Stimulated activated CD8-positive, alpha-beta memory T cell treated with anti-CD3 and anti-CD28 coated beads, Interleukin-7, amount 100 ng/mL, for 1 hour (primary cell): ENCODE measurements at places on chromosomes 4 and X.

GRCh38 chrX:149867488-149867887, 13.5 kb upstream of the MAGEA8 start:
- no peak for DNase-seq

GRCh38 chr4:6469144-6469543, 3.3 kb downstream of the PPP2R2C start:
- DNase-seq, result no peak

DNA sequence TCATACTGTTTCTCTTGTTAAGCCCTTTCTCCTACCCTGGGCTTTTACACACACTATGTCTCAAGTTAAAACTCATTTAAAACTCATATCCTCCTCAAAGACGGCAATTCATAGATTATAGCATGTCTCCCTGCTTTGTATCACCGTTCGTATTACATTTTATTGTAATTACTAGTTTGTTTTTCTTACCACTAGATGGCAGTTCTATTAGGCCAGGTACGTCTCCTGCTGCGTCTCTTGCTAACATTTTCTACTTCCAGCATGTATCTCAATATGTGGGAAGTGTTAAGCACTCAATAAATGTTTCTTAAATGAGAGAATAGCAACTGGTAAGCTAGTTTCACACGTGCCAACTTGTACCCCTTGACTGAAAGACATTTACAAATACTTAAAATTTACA, 450.3 kb upstream of the PCDH7 start:
- DNase-seq, result no peak

DNA sequence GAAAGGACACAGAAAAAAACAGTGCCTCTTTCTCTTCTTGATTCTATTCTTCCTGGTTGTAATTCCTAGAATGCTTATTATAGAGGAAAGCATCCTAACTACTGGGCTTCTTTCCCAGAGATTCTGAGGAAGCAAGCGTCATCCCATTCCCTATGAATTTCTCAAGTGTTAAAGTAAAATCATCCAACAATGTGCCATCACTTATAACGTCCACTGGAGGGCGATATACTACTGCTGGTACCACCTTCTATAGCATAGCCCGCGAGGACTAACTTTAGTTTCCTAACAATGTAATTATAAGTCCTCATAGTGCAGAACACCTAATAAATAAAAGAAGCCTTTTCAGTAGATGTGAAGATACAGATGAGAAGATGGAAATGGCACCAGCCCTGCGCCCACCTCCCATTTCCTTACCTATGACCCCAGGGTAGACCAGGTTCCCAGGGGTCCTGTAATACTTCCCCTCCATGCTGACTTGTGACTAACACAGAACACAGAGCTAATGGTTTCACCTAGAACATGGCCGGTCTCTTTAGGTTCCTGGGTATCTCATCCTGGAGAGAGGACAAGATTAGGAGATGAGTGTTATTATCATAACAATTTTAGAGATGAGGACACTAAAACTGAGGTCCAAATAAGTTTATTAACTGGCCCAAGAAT, 4.2 kb downstream of the CENPVL3 start:
- DNase-seq, result no peak

DNA sequence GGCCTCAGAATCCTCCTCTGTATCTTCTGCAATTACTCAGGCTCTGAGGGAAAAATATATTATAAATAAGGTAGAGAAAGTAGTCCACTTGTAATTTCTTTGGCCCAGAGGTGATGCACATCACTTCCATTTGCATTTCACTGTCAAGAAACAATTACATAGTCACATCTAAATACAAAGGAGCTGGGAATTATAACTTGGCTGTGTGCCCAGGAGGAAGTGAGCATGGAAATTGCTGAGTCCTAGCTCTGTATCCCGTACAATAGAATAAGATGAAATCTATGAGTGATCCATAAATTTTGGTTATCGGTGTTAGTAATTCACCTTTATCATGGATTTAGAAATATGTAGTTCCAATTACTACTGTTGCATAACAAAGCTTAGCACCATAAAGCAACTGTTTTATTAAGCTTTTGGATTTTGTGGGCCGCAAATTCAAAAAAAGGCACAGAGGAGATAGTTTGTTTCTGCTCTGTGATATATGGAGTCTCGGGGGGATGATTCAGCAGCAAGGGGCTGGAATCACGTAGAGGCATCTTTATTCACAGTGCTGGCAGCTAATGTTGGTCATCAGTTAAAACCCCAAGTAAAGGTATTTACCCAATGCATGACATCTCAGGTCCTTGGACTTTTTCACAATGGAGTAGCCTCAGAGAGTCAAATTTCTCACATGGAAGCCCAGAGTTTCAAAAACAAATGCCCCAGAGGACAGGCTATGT, 241.4 kb upstream of the GALNT7 start:
- DNase-seq, result no peak

- DNase-seq, result no peak
These were observed 382.9 kb downstream of the INPP4B start for GRCh38 chr4:142463206-142463605.

DNA sequence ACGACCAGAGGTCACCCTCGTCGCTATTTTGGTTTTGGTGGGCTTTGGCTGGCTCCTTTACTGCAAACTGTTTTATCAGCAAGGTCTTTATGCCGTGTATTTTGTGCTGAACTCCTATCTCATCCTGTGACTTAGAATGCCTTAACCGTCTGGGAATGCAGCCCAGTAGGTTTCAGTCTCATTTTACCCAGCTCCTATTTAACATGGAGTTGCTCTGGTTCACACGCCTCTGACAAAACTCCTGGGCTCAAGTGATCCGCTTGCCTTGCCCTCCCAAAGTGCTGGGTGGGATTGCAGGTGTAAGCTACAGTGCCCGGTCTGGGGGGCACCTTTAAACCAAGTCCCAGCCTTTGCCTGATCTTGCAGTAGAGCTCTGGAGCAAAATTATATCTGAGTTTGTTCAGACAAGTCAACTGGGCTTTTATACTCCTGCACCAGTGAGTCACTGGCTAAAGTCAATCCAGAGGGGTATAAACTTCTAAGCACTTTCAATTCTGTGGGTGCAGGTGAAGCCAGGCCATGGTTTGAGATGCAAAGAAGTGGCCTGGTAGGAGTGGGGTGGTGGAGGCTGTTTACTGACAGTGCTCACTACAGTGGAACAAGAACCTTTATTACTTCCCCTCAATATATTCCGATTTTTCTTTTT, 50.2 kb downstream of the MGST2 start:
- DNase-seq, result no peak

DNA sequence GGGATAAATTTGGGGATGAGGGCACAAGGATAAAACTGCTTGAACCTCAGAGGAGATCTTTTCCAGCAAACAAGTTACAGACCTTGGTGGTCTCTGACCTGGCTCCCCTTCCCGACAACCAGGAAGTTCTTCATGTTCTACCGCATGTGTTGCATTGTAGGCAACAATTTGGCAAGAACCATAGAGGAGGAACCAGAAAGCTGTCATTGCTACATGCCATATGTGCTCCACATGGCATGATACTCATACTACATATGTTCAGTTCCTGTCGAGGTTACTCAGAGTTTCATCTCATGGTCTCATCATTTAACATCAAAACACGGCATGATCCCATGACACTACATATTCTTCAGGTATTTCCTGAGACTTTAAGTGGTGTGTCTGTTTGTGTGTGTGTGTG, 235.9 kb downstream of the OR13H1 start:
- no peak for DNase-seq

DNA sequence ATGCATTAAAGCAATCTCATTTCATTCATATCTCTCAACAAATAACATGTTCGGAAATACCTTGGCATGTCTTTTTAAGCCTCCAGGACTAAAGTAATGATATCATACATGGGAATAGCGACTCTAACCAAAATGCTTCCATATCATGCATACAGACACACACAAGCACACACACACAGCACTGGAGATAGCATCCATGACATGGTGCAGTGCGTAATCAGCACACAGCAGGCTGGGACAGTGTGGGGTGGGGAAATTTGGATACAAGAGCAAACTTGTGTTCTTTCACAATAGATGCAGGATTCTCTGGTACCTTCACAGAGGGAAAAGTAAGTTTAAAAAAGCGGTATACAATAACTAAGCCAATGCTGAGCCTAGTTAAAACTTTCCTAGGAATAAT, 132.3 kb upstream of the HPGD start:
- no peak for DNase-seq

DNA sequence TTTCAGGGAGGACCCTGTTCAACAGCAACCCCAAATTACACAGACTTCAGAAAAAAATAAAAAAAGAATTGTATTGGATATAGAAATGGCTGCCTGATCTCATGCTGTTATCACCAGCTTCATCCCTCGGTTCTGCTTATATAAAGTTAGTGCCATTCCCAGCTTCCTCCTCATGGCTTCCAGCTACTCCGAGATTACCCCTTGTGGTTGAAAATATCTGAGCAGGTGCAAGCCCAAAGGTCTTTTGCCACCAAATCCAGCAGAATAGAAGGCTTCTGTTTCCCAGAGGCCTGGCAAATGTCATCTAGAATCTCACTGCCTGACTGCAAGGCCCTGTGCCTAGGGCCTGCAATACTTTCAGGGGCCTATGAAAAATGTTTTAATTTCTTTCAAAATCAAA, 13.8 kb upstream of the HPGDS start:
- DNase-seq, result no peak

- DNase-seq, result no peak
These were observed 460.2 kb downstream of the GABRG1 start for GRCh38 chr4:45663628-45664081.

DNA sequence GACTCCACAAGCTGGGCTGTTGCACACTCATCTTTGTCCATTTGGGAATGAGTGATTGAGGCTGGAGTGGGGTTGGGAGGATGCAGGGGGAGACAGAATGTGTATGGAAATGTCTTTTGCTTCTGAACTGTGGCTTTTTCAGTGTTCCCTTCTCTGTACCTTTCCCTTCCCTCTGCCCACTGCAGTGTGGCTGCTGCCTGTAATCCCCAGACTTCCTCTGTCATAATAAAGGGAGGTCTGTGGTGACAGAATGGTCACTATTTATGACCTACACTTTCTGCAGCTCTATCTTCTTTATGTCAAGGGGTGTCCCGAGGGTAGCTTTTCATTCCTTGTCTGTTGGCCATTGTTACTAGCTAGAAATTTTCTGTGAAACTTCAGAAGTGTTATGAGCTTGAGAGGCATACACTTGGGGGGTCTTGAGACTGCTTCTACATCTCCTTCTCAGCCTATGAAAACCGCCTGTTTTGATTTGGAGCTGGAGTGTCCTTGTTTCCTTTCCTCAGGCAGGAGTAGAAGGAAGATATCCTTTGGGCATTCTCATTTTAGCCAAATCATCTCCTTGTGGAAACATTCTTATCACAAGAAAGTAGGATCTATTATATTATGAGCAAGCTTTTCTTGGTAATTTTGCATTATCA, 63.0 kb downstream of the ANK2 start:
- no peak for DNase-seq

- no peak for DNase-seq
These were observed 128.3 kb upstream of the MED14 start for GRCh38 chrX:40863671-40864070.

- DNase-seq, result no peak
These were observed 226.2 kb downstream of the TACR3 start for GRCh38 chr4:103493450-103494159.

- DNase-seq, result no peak
These were observed 81.7 kb downstream of the EGF start for GRCh38 chr4:109994415-109994827.

GRCh38 chr4:87236861-87237260, 16.4 kb upstream of the KLHL8 start:
- no peak for DNase-seq

- no peak for DNase-seq
These were observed 5.5 kb downstream of the TMEM131L start for GRCh38 chr4:153471698-153472093.

DNA sequence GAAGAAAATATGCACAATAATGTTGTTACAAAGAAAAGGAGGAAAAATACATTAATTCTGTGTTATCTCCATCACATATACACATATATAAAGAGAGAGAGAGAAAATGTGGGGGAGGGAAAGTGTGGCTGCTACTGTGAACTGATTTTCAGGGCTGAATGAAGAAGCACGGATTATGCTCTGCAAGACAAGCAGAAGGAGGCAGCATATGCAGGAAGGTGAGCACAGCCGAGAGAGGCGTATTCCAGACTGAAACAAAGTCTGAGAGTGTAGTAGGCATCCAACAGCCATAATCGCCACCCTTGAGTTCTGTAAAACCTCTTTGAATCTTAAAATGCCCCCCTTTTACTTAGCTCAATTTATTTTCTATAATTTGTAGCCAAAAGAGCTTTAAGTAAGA, 1081.8 kb upstream of the GRID2 start:
- DNase-seq, result no peak

DNA sequence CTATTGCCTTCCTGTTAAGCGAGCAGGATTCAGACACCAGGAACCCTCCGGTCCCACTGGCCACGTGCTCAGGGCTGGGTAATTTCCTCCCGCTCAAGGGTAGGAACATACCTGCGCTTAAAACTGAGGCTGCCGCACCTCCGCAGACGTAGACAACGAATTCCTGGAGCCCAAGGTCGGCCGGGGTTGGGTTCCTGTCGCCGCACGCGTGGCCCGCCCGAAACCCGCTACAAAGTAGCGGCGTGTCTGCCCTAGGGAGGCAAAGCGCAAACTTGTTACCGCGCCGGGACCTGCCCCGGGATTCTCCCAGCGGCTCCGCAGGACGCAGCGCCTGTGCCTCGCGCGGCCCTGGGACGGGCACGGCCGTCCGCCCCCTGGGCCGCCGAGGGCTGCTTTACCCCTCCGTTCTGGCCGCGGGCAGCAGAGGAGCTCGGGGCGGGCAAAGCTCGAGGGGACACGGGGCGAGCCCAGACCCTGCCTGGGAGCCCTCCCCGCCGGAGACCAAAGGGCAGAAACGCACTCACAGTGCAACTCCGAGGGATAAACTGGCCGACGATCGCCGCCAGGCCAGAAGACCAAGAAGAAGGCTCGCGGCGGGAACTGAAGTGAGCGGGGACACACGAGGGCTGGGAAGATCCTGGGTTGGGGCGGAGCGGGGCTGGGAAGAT, at the start of gene ERVMER34-1:
Gene ERVMER34-1 (minus strand): TSS at position 607 of the 668 bp plus-strand sequence. CDS start 5,905 bp downstream, outside the sequence.
- DNase-seq, result no peak

GRCh38 chrX:87140800-87141483, 376.7 kb upstream of the KLHL4 start:
- DNase-seq, result no peak

- DNase-seq, result peak; percentile 76
These were observed at the start of gene SEC24B for GRCh38 chr4:109433205-109434006. TSS of gene SEC24B (plus strand) at chr4:109433815. CDS start at chr4:109433870, 55 bp downstream.

- DNase-seq, result peak; percentile 7
These were observed at the start of gene BEX5 for GRCh38 chrX:102155806-102156179. TSS of gene BEX5 (minus strand) at chrX:102155977. CDS start at chrX:102154265, 1,712 bp downstream.

GRCh38 chr4:76058302-76058701, 16.2 kb upstream of the ART3 start:
- no peak for DNase-seq

DNA sequence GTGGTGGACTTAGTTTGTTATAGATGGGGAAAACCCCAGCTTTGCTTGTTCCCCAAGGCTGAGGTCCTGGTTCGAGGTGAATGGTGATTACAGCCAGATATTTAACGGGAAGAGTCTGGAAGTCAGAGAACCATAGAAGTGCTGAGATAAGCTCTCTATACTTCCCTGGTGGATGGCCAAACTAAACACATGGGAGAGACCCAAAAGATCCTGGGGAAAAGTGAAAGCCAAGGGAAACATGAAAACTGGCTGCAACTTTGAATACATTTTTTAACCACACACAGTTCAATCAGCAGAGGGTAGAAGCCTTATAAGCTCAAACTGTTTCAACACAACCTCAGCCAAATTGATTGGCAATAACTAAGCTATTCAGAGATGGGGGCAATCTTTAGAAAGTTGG, 29.3 kb upstream of the SRPX start:
- DNase-seq, result no peak

- no peak for DNase-seq
These were observed 116.4 kb downstream of the ARX start for GRCh38 chrX:24899391-24899790.
